NCI-H82 (cell line): ENCODE measurements at places on chromosomes 4 and X.

DNA sequence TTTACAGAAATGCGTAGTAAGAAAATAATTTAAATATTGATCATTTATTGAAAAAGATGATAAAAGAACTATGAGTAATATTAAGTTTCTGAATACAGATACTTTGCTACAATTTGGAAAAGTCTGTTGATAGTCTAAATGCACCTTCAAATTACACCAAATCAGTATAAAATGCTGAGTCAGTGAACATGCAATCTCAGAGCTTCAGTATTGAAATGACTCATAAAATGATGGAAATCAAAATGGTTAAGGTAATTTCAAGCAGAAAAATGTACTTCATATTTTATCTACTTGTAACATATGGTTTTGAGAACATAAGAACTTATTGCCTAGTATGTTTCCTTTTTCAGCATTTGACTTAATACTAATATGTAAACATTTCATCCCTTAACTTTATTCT lies 448.2 kb downstream of the PCDH10 start:
- no peak for DNase-seq

DNA sequence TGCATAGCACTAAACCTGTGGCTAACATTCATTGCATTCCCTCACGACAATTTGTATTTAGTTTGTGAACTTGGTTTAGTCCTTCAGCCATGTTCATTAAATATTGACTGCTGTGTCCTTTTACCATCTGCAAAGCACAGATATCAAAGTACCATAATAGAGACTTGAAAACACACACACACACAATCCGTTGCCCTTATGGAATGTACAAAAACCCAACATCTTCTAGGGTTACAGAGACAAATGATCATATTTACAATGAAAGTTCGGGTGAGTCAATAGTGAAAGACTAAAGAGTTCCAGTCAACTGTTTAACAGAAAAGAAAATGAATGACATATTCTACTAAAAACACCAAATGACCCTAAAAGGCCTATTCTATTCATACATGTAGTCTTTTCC lies 50.8 kb upstream of the TXK start:
- DNase-seq: no peak

DNA sequence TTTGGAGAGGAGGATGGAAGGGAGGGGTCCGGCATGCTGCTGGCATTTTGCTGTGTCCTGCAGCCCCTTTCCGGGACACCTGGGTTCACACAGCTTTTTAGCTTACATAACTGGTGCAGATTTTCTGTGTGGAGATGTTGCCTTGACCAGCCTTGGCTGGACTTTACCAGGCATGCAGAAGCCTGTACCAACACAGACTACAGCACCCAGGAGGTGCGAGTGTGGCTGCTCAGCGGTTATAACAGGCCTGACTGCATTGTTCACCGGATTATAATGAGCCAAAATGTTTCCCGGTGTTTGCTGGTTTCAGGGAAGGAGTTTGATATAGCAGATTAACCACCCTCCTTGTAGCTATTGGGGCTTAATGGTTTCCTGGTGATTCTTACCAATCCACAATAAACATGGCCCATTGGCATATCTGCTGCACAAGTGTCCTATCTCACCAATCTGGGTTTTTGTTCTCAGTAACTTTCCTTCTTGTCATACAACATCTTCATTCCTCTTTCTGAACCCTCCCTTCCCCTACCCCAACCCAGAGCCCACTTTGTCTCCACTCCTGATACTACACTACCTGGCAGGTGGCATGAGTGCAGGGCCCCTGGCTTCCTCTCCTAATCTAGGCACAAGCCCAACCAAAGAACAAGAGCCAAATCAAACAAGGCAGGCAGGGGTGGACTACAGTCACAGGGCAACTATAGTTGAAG lies 3.9 kb downstream of the RPL10 start:
- peak; percentile 61 for DNase-seq

DNA sequence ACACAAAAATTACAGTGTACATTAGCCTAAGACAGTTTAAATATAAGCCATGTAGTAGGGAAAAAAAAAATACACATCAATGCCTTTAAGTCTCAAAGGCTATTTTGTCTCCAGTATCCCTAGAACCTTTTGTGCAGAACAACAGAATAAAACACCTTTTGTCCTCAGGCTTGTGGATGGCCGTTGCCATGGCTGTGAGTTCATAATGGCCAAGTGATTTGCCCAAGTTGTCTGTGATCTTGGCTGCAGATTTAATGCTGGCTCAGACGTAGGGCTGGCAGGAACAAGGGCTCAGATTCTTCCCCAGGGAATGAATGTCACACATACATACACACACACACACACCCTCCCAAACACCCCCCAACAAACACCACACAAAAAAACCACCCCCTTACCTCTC lies 25.3 kb downstream of the GPM6B start:
- DNase-seq: no peak

GRCh38 chrX:130771230-130771629 lies 131.8 kb downstream of the ENOX2 start:
- DNase-seq: no peak

DNA sequence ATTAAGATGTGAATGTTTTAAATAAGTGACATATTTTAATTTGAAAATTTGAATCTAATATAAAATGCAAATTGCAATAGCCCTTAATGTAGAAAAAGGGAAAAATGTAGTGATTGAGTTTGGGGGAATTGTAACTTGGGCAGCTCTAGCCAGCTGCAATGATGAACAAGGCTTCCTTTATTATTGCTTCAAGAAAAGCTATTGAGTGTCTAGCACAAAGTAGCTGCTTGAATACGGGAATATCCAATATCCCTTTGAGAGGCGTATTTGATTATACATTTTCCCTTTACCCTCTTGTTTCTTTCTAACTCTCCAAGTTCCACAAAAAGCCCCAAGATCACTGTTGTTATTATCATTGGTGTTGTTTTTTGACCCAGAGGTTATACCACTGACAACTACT lies 21.8 kb downstream of the IL1RAPL1 start:
- no peak for DNase-seq
